ENCODE measurements at places on chromosomes 1 and 21.

- DNase-seq, result no peak
Measured at GRCh38 chr1:150414592-150414991, 50.6 kb downstream of the RPRD2 start.

DNA sequence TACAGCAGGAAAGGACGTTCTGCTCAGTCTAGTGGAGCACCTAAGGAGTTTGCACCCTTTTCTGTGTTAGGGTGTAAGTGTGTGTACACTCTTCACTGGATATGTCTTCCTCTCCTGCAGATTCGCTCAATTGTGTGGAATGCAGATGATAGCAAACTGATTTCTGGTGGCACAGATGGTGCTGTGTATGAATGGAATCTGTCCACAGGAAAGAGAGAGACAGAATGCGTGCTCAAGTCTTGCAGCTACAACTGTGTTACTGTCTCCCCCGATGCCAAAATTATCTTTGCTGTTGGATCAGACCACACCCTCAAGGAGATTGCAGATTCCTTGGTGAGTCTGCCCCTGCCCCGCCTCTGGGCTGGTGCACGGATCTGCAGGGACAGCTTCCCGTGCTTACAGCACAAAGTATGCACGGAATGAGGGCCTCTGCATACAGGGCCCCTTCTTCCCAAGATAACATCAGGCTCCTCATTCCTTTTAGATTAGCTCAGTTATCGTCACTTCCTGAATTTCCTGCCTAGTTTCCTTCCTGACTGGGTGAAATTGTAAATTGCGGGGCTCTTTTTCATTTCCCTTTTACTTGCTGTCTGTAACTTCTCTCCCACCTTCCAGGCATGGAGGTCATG, 34.6 kb downstream of the CFAP57 start:
- peak; percentile 85 for DNase-seq

DNA sequence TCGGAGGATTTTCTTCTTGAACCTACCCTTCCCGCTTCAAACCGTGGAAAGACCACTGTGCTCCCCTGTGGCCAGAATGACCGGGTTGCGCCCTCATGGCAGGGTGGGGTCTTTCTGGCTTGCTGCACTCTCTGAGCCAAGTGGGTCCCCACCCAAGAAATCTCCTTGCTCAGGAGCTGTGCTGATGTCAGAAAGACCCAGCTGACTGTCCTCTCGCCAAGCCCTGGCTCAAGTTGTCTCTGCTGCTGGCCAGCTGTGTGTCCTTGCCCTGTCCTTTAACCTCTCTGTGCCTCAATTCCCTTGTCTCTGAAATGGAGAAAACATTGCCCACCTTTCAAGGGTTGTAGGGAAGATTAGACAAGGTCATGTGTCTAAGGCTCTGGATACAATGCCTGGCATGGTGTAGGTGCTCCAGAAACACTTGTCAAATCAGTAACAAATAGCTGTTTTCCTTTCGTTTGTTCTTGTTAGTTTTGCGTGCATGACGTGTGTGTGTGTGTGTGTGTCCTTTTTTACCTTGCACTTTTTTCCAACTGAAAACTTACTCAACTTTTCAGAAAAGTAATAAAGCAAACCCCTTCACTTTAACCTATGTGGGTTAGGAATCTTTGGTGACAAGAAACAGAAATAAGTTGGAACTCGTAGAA, 41.1 kb upstream of the RPL11 start:
- no peak for DNase-seq

GRCh38 chr21:38985568-38986378, 180.0 kb downstream of the ETS2 start:
- no peak for DNase-seq

DNA sequence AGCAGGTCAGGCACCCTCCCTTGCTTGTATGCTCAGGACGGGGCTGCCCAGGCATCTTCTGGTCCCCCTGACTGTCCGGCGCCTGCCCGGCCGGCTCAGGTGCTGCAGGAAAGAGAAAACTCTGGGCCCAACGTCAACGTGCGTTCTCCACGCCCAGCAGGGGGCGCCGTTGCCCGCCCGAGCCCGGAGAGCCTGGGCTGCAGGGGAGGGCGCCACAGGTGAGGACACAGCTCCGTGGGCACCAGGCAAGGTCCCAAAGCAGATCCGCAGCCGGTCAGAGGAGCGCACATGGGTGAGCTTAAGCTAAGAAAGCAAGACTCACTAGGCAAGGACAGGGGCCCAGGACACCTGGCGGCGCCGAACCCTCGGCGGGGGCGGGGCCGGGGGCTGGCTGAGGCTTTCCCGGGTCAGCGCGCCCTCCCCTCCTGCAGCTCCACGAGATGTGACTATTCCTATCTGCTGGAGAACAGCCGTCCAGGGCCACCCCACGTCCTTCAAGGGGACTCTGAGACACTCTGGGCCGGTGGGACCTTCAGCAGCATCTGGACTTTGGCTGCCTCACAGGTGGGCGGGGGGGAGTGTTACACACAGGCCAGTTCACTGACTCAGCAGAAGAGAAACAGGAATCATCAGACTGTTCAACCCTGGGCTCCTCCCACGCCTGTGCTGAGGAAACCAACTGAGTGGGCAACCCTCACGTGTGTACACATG, 29.3 kb downstream of the KRTAP10-1 start:
- peak; percentile 86 for DNase-seq

DNA sequence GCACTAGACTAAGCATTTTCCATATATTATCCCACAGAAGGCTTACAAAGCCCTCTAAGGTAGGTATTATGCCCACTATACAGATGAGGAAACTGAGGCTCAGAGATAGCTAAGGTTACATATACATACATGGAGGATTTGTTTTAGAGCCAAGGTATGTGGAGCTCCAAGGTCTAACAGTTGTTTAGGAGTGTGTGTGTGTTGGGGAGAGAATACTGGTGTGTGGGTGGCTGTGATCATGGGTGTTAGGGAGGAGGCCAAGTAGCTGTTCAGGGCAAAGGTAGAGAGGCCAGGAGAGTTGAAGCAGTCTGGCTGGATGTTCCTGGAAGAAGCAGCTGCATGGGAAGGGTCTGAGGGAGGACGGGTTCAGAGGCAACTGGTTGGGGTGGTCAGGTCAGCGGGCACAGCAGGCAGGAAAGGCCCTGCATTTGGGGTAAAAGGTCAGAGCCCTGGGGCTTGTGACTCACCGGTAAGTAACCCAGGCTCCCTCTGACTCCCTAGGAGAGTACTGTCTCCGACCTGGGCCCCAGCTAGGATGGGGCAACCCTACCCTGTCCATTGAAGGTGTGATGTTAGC, 5.1 kb upstream of the LDLRAP1 start:
- DNase-seq, result no peak

GRCh38 chr1:41611068-41611931, 126.8 kb upstream of the EDN2 start:
- no peak for DNase-seq

Measured in T47D (cell line).